ENCODE measurements at places on chromosomes 12 and 14.
A peak's percentile ranks its signal among the peaks of the same experiment; 100 is the strongest.

- DNase-seq: no peak
Observed at GRCh38 chr12:132765361-132765760, 3.7 kb upstream of the ANKLE2 start.

GRCh38 chr14:65949711-65950516, 536.3 kb upstream of the CCDC196 start:
- DNase-seq: no peak

DNA sequence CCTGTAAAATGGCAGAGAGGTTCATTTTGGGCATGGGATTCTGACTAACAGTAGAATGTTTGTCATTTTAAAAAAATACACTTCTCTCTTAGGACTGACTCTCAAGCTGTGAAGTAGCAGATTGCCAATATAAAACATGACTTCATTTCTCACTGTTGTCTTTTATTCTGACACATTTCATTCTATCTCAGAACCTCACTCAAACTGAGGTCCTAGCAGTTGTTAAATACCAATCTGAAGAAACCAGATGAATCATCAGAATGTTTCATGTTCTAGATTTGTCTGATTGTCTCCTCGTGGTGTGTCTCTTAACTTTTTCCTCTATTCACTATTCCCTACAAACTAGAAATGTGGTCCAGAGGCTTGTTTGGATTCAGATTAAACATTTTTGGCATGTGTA, 276.5 kb upstream of the NPAS3 start:
- DNase-seq: no peak

GRCh38 chr12:93571365-93571924, 1.0 kb upstream of the SOCS2 start:
- DNase-seq: peak; percentile 48

DNA sequence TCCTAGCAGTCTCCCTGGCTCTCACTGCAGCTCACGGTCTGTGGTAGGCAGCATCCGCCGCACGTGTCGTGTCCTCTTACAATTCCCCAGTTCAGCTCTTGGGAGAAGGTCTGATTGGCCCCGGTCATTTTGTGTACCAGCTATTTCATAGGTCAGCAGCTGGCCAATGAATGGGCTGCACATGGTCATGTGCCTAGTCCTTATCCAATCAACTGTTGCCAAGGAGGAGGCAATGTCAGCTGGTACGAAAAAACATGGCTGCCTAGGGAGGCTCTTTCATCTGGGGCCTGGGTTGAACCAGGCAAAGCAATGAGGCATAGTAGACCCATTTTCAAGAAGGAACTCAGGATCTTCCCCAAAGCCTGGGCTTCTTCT, 46.1 kb downstream of the RNFT2 start:
- no peak for DNase-seq
